ENCODE measurements at places on chromosomes 2 and 18. TPM values are rescaled to one million over a fixed set of nuclear protein-coding genes. Genes with fewer than 3 reads are reported as not detected.

DNA sequence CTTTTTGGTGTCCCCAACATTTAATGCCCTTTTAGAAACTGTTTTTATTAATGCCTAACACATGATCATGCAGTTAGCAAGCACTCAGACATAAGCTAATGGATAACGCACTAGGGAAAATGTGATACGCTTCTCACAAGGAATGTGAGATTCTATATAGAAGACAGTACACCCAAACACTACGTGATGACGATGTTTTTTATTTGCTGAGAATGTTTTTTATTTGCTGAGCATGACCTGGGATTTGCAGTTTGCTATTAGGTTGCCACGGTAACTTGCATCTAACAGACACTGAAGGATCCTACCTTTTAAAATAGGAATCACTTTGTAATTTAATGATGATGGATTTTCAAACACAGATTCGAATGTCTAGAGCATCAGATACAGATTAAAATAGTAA, 4.9 kb downstream of the SMC6 start:
- no peak overlapping the region for H3K4me3 ChIP-seq
- peaks cover 5% of the 10 kb centered on the region for H3K4me1 ChIP-seq
- DNase-seq: no peak
- H3K36me3 ChIP-seq: no peaks in the 10 kb centered on the region
- H3K27me3 ChIP-seq: no peaks in the 10 kb centered on the region

DNA sequence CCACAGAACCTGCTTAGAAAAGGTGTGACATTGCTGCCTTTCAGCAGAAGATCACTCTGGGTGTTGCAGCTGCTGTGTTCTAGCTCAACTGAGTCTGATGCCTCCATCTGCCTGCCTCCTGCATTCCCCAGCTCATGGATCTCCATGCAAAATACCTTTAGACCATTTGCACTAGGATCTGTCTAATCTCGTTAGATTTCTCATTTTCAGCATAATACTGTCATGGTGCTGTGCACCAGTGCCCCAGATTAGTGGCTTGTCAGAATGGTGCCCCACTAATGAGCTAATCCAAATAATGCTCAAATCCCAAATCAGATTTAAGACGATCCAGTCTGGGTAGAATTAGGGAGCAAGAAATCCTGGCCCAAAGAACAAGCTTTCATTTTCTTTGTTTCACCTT, 284.4 kb upstream of the PARD3B start:
- peaks cover 8% of the 10 kb centered on the region for H3K4me1 ChIP-seq
- no peak overlapping the region for H3K27ac ChIP-seq
- no peaks in the 10 kb centered on the region for H3K27me3 ChIP-seq

GRCh38 chr2:226151157-226151556, 648.5 kb downstream of the IRS1 start:
- no peaks in the 10 kb centered on the region for H3K27me3 ChIP-seq
- H3K27ac ChIP-seq: no peak overlapping the region
- H3K36me3 ChIP-seq: no peaks in the 10 kb centered on the region
- DNase-seq: no peak
- H3K4me1 ChIP-seq: no peaks in the 10 kb centered on the region
- no peak overlapping the region for H3K4me3 ChIP-seq

DNA sequence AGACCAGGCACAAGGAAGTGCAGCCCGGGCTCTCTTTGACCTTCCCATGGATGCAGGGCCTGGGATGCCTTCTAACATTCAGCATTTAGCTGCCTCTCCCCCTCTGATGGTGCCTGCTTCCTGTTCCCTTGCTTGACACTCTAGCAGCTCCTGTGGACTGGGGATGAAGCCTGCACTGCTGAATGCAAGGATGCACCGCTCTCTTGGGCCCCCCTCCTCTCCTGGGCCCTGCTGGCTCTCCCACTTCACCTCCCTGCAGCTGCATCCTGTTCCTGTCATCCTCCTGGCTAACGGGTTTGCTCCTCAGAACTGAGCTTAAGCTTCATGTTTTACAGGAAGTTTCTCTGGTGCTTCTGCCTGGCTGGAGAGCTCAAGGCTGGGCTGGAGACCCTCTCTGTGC, 254.1 kb downstream of the TSN start:
- no peaks in the 10 kb centered on the region for H3K36me3 ChIP-seq
- no peak overlapping the region for H3K27ac ChIP-seq
- no peak for DNase-seq
- no peaks in the 10 kb centered on the region for H3K27me3 ChIP-seq

GRCh38 chr2:190948671-190949070, 65.3 kb downstream of the STAT1 start:
- no peak overlapping the region for H3K4me3 ChIP-seq
- no peaks in the 10 kb centered on the region for H3K36me3 ChIP-seq
- peaks cover 30% of the 10 kb centered on the region for H3K4me1 ChIP-seq
- no peaks in the 10 kb centered on the region for H3K27me3 ChIP-seq

DNA sequence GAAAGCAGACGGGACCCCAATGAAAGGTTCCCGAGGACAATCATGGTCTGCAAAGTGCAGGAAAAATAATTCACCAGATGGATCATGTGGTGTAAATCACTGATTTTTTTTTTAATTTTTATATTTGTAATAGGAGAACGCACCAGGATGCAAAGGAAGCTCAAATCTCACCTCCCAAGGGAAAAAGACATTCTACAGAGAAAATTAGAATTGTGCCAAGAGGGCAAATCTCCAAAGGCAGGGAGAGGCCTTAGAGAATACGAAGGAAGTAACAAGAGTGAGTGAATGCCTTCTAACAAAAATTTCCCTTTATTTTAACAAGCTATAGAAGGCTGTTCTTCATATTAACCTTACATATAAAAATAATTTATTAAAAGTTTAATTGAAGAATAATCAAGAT, 90.9 kb downstream of the ANKRD44 start:
- H3K27me3 ChIP-seq: no peaks in the 10 kb centered on the region
- peaks cover 5% of the 10 kb centered on the region for H3K4me1 ChIP-seq
- H3K27ac ChIP-seq: no peak overlapping the region
- DNase-seq: no peak

GRCh38 chr2:16639431-16639830, 26.2 kb downstream of the CYRIA start:
- H3K4me1 ChIP-seq: peaks cover 41% of the 10 kb centered on the region
- no peak overlapping the region for H3K4me3 ChIP-seq
- no peaks in the 10 kb centered on the region for H3K36me3 ChIP-seq
- H3K27me3 ChIP-seq: no peaks in the 10 kb centered on the region

GRCh38 chr2:160375037-160375436, 118.6 kb downstream of the RBMS1 start:
- no peak overlapping the region for H3K4me3 ChIP-seq
- H3K36me3 ChIP-seq: no peaks in the 10 kb centered on the region
- no peaks in the 10 kb centered on the region for H3K27me3 ChIP-seq
- peak; percentile 37 for DNase-seq
- peak overlapping the region; percentile 84 for H3K27ac ChIP-seq

- no peak for DNase-seq
- no peak overlapping the region for H3K27ac ChIP-seq
- H3K36me3 ChIP-seq: no peaks in the 10 kb centered on the region
- no peak overlapping the region for H3K4me3 ChIP-seq
- no peaks in the 10 kb centered on the region for H3K27me3 ChIP-seq
- no peaks in the 10 kb centered on the region for H3K4me1 ChIP-seq
These were observed 116.1 kb upstream of the ZNF516 start for GRCh38 chr18:76610933-76611749.

DNA sequence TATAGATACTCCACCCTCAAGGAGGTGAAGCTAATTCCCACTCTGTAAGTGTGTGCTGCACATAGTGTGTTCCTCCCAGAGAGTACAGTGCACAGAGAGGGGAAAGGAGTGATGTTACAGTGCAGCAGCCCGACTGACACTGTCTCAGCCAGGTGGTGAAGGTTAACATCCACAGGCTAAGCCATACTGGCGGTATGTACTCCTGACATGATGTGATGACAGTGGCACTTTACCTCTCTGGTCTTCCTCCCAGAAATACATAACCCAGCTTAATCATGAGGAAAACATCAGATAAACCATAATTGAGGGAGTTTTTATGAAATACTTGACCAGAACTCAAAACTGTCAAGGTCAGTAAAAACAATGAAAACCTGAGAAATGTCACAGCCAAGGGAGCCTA, 107.1 kb downstream of the RAB3GAP1 start:
- no peaks in the 10 kb centered on the region for H3K4me1 ChIP-seq
- no peaks in the 10 kb centered on the region for H3K27me3 ChIP-seq
- H3K27ac ChIP-seq: no peak overlapping the region
- H3K36me3 ChIP-seq: peaks cover 18% of the 10 kb centered on the region
- H3K4me3 ChIP-seq: no peak overlapping the region

DNA sequence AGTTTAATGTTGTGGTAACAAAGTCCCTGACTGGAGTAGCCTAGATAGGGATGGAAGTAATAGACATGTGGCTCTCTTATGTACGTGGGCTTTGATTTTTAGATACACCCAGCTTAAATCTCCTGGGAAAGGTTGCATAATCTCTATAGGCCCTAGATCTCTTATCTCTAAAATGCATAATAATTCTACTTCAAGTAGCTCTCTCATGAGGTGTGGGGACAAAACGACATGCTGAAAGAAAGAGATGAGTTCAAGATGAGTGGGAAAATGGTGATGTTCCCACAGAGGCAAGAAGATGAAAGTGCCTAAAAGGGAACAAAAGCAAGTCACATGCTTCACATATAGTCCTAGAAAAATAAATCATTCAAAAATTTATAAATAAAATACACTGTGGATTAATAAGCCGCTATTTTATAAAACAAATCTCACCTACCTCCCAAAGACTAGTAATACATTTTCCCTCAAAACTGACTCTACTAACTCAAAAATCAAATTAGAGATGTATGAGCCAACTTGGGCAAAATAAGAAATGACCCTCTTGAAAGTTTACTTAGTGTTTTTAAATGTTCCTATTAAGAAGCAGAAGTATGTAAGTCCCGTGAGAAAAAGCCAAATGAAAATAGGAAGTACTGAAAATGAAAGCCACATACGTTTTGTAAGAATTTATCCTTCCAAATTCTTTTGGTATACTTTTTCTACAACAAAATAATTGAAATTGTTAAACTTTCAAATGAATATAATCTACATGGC, 148.2 kb upstream of the ITGA4 start:
- no peaks in the 10 kb centered on the region for H3K27me3 ChIP-seq
- no peaks in the 10 kb centered on the region for H3K4me1 ChIP-seq
- no peak overlapping the region for H3K4me3 ChIP-seq
- no peaks in the 10 kb centered on the region for H3K36me3 ChIP-seq

- no peaks in the 10 kb centered on the region for H3K36me3 ChIP-seq
- no peaks in the 10 kb centered on the region for H3K27me3 ChIP-seq
- H3K4me1 ChIP-seq: peaks cover 54% of the 10 kb centered on the region
- peak; percentile 26 for DNase-seq
- peak overlapping the region; percentile 76 for H3K4me3 ChIP-seq
These were observed 772 bp downstream of the RELCH start for GRCh38 chr18:62187543-62188510.

GRCh38 chr2:17149945-17150344, 368.3 kb downstream of the RAD51AP2 start:
- no peak overlapping the region for H3K4me3 ChIP-seq
- H3K27me3 ChIP-seq: no peaks in the 10 kb centered on the region
- H3K27ac ChIP-seq: no peak overlapping the region

DNA sequence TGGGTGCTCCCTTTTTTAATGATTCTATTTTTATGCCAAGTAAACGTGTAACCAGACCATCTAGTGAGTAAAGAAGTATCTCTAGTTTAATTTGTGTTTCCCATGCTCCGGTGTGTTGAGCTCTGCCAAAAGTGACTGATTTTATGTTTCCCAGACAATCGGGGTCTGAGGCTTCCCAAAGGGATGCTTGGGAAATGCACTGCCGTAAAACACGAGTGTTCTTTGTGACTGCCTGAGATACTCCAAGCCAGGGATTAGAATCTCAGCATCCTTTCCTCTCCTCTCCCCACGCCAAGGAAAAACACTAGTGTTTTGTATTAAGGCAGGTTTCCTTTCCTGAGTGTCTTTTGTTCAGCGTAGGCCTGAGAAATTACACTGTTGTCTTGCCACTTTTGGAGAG, 180.5 kb upstream of the NRP2 start:
- H3K27me3 ChIP-seq: no peaks in the 10 kb centered on the region
- no peaks in the 10 kb centered on the region for H3K4me1 ChIP-seq
- no peak overlapping the region for H3K4me3 ChIP-seq
- H3K36me3 ChIP-seq: no peaks in the 10 kb centered on the region

- no peak for DNase-seq
- no peak overlapping the region for H3K4me3 ChIP-seq
- H3K36me3 ChIP-seq: no peaks in the 10 kb centered on the region
- no peak overlapping the region for H3K27ac ChIP-seq
- no peaks in the 10 kb centered on the region for H3K27me3 ChIP-seq
These were observed 250.5 kb downstream of the CAMKMT start for GRCh38 chr2:44612276-44612675.

The KIF5C gene
- total RNA-seq: 17.7 TPM

The OR6B2 gene
- not detected for total RNA-seq

The ZNG1B gene
- 43.3 TPM for total RNA-seq
